Iris pigment epithelial cell (primary cell): ENCODE measurements at places on chromosomes 1 and 21.

- no peak for DNase-seq
Observed at GRCh38 chr1:31696242-31696641, 7.6 kb downstream of the COL16A1 start.

- DNase-seq: no peak
Observed at GRCh38 chr1:117398957-117399356, 31.7 kb downstream of the MAN1A2 start.

DNA sequence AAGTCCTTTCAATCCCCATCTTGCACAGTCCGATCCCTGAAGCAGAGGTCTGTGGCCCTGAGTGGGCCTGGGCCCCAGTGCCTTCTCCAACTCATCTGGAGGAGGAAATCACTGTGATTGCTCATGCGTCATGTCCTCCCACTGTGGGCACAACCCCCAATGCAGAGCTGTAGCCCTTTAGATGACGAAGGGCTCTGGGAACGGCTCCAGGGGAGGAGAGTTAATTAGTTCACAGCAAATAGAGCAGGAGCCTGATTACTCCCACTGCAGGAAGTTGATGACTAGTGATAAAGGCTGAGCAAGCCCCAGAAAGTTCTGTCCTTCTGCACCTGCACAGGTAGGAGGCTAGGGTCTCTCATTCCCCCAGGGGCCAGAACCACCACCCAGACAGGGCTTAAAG, 111.5 kb downstream of the CCDC185 start:
- peak; percentile 62 for DNase-seq

- no peak for DNase-seq
Observed at GRCh38 chr1:83799594-83799993, 199.3 kb downstream of the TTLL7 start.

DNA sequence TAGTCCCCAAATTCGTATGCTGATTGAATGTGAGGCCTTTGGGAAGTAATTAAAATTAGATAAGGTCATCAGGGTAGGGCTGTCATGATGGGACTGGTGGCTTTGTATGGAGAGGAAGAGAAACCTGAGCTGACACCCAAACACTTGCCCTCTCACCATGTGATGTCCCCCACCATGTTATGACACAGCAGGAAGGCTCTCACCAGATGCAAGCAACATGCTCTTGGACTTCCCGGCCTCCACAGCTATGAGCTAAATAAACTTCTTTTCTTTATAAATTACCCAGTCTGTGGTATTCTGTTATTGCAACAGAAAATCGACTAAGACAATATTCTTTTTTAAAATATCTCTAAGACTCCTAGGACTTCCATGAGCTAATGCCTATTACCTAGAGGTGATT, 43.6 kb upstream of the GUCA2B start:
- no peak for DNase-seq

DNA sequence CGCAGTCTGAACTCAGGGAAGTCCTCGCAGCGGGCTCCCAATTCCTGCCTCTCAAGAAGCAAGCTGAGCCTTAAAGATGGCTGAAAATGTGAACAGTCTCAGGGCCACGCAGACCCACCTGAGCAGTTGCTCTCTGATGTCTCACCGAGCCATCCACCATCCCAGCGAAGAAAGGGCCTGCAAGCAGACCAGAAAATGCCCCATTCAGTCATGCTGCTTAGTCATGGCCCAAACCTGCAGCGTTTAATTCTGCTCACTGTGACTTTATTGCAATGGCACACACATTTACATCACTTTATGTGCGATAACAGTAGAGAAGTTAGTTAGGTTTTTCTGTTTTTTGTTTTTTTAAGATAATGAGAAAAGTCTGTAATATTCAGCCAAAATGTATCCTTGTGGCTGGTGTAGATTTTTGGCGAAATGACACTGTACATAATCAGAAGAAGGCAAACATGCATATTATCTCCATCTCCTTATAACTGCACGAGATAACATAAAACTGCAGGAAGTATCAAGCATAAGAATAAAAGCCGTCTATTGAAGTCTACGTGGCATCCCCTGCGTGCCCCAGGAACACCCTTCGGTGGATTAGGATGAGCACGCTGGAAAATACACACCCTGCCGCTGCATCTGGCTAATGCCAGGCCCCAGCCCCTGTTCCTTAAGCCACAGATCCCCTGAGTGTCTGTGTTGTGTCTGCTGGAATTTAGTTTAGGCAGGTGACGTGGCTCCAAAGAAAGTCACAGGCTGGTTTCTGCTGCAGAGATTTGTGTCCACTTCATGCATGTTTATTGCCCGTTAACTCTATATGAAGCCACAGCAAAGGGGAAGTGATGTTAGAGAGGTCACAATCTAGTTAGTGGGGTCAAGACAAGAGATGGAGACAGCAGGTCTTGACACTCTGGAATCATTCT, 119.8 kb upstream of the IRF2BP2 start:
- DNase-seq: no peak

- peak; percentile 75 for DNase-seq
Observed at GRCh38 chr1:15213341-15213821, 33.6 kb upstream of the FHAD1 start.

- DNase-seq: peak; percentile 25
Observed at GRCh38 chr1:231192620-231193163, 30.8 kb downstream of the TRIM67 start.

- no peak for DNase-seq
Observed at GRCh38 chr1:248696261-248696660, 6.3 kb downstream of the OR14I1 start.

DNA sequence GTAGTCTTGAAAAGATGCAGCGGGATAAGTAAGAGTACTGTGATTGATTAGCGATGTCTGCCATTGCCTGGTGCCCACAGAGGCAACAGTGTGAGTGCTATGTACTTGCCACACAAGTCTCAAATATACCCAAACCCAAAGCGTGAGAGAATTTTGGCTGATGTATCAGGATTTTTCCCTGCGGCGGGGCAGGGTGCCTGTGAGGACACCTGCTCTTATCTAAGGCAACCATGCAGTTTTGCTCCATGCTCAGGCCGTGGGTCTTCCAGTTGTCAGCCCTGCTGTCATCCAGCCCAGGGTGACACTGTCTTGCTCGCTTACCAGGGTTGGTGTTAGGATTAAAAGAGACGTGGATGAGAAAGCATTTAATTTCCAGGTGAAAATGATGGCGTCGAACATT, 202.7 kb downstream of the PTPRU start:
- no peak for DNase-seq

- DNase-seq: no peak
Observed at GRCh38 chr21:42266971-42267556, 48.1 kb downstream of the ABCG1 start.

GRCh38 chr1:66416295-66416694, 117.7 kb upstream of the SGIP1 start:
- peak; percentile 75 for DNase-seq

DNA sequence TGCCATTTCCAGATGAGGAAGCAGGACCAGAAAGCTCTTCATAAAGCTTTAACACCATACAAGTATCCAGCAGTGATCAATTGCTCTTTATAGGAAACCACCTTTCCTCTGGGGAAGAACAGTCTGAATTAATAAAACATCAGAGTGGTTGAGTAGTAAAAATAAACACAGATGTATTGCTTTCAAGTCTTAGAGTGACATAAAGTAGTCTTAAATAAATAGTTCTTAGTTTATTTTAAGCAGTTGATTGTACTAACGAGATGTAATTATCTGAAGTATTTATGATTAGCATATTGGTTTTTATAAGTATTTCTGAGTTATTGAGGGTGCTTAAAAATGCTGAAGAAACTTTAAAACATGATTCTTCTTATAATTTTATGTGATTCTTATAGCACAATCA, 67.0 kb downstream of the PRKAA2 start:
- no peak for DNase-seq

GRCh38 chr21:28632755-28633408, 359.8 kb downstream of the LTN1 start:
- peak; percentile 74 for DNase-seq

- no peak for DNase-seq
Observed at GRCh38 chr1:91753878-91754277, 132.1 kb downstream of the TGFBR3 start.

GRCh38 chr1:31937300-31938183, 626 bp downstream of the PTP4A2 start:
- peak; percentile 71 for DNase-seq

GRCh38 chr1:36641776-36642175, 159.1 kb upstream of the CSF3R start:
- no peak for DNase-seq

- no peak for DNase-seq
Observed at GRCh38 chr1:155645034-155645598, 35.1 kb downstream of the MSTO1 start.

- no peak for DNase-seq
Observed at GRCh38 chr1:216430744-216431143, 7.5 kb upstream of the USH2A start.

- DNase-seq: no peak
Observed at GRCh38 chr1:2928366-2929325, 92.6 kb upstream of the ACTRT2 start.

DNA sequence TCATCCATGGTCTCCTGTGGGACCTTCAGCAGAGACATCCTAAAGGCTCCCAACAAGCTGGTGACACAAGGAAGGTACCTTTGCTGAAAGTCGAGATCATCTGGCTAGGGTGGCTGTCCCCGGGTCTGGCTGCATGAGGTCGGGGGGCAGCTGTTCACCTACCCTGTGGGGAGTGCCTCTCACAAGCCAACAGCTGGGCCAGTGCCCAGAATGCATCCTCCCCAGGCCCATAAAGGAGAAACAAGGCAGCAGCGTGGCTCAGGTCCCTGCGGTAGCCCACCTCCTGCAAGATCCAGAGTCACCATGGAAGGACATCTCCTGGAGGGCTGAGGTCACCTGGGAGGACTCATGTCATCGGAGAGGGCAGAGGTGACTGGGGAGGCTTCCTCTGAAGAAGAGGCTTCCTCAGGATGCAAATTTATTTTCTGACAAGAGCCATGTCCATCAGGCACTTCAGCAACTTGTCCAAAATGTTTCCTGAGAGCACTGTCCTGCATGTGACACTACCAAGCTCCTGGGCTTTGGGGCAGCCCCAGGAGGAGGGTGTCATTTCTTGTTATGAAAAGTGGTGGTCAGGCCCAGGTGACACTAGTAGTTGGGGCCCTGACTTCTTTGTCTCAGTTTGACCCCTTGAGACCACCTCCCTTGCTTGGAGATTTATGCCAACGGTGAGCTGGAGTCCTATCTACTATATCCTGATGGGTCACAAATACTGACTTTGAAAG, 6.7 kb upstream of the SMYD3 start:
- no peak for DNase-seq

DNA sequence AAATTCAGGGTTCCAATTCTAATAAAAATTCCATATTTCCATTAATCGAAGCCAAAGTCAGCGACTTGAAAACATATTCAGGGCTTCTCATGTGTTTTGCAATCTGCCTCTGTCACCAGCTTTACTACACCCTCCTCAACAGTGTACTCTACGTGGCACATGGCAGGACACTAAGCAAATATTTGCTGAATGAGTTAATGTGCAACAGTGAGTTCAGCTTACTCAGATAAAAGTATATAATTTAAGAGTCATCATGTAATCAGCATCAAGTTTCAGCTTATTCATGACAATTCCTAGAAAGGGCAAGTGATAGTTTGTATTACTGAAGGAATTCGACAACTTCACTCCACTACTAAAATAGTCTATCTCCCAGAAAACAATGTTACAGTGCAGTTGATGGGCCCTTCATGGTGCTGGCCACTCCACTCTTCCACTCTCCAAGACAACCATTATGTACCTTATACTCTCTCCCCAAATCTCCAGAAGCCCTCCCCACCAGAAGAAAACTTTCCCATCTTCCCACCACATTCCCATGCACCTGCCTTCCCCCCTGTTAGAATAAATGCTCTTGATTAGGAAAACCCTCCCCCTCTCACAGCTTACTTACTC, 97.3 kb downstream of the TTLL7 start:
- DNase-seq: peak; percentile 92

GRCh38 chr1:208825300-208825699, 581.1 kb upstream of the PLXNA2 start:
- DNase-seq: no peak

DNA sequence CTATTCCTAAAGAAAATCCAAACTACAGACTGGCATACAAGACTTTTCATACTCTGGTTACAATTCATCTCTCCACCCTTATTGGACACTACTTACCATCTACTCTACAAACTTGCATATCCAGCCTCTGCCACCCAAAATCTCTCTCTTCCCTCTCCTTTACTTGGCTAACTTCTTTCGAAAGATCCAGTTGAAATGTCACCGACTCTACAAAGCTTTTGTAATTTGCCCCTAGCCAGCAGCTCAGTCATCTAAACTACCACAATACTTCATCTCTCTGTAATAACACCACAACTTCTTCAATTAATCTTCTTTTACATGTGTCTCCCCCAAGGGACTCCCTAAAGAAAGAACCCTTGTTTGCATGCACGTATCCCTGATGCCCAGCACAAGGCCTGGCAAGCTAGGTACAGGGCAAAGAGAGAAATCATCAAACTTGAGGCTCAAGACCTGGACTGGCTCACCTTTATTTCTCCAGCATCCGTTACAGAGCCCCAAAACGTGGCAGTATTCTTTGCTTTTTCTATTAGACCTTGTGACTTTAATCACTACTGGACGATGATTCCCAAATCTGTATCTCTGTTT, 2.7 kb downstream of the ZBTB21 start:
- DNase-seq: no peak

DNA sequence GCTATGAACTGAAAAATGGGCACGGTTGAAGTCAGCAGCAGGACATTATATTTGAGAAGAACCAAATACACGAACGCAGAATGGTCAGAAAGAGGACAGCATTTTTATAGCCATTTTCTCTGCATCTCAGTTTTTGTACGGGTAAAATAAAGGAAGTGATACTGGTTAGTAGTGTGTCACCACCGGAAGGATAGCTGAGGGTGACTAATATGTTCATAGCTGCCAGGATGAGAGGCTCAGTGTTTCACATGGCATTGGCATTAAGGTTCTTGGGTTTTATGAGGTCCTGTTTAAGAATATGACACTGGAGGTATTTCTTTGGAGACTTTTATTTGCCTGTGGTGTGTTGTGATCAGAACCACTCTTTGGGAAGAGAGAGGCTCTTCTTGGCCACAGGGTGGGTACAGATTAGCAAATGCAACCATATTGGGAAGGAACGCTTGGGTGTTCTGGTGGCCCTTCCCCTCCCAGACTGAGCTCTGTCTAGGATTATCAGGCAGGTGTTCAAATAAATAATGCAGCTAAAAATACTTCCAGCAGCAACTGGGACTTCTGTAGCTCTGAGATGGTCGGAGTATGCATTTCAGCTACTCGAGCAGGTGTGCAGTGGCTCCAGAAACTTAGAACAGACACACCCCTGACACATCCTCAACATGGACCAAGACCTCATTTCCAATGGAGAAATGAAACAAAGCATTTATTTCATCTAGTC, 158.2 kb downstream of the PBX1 start:
- peak; percentile 66 for DNase-seq

DNA sequence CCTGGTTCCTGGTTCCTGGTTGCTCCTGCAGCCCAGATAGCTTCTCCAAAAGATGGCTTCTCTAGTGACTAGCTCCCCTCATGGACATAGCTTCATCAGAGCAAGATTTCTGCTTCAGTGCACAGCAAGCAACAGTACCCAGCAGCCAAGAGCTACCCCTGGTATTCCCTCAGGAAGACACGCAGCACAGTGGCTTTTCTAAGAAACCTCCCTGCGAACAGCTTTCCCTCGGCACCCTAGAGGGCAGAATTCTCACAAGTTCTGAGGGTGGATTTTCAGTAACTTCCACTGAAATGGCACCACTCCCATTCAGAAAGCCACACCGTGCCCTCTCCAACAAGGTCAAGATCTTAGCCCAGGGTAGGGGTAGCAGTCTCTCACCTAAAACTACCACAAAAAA, 128.2 kb downstream of the EIF4G3 start:
- no peak for DNase-seq
